Body of pancreas (tissue), 4 donors: ENCODE measurements at places on chromosomes 1 and 21. TPM values are rescaled to one million over a fixed set of nuclear protein-coding genes. Genes with fewer than 3 reads are reported as not detected.

VANGL2 gene
- 3.6 TPM for total RNA-seq

PIGR gene
- total RNA-seq, result 14.8 TPM

RXRG gene
- total RNA-seq, result 2.6 TPM

CNR2 gene
- not detected for total RNA-seq

NUDT4B gene
- 42.5 TPM for total RNA-seq

VCAM1 gene
- 22.4 TPM for total RNA-seq

ADORA1 gene
- total RNA-seq, result 16.1 TPM

C1orf167 gene
- total RNA-seq, result not detected

PLA2G4A gene
- total RNA-seq, result 11.2 TPM

KRTAP21-3 gene
- total RNA-seq, result not detected

NEGR1 gene
- total RNA-seq, result 6.3 TPM

FCGR1A gene
- total RNA-seq, result 3.1 TPM
